ENCODE measurements at places on chromosomes 2 and 18. TPM values are rescaled to one million over a fixed set of nuclear protein-coding genes. Genes with fewer than 3 reads are reported as not detected.

CCDC85A gene
- 0.12 TPM for total RNA-seq

DNA sequence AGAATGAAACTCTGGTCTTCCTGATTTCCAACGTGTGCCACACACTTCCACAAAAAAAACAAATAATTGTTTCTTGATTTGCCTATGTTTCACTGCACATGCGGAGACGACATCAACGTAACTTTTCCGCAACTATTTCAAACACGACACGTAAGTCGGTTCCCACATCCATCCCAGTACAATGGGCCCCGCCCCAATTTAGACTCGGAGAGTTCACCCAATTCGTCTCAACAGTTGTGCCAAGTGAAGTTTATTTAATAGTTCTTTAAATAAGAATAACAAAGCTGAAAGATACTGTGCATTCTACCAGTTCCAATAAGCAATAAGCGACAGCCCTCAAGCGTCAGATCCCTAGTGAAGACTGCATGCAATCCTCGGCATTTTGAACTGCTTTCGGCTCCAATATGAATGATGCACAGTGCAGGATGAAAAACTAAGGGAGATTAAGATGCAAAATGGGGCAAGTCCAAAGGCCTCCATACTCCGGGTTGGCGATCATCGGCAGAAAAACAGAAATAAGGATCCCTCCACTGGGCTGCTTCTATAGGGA is 664 bp downstream of the CCT4 start:
- DNase-seq = peak; percentile 28

DQX1 gene
- total RNA-seq = not detected

- no peak for DNase-seq
Observed at GRCh38 chr2:112725545-112726457, 5.0 kb downstream of the NT5DC4 start.

LCT gene
- total RNA-seq = 0.02 TPM

DNA sequence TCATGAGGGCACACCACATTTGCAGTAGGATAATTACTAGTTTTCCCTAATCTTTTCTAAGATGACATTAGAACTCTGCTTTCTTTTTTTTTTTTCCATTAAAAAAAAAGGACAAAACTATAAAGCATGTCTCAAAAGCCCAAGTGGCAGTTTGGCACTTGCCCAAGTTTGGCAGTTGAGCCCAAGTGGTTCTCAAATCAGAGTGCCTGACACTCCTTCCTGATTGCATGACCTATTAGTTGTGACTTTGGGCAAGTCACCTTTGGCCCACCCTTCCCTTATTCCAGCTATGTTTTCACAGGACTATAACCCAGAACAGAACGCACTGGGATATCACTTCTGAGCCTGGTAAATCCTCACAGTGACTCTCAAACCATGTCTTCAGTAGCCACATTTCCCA is 273.0 kb downstream of the CCDC85A start:
- DNase-seq = no peak

DNA sequence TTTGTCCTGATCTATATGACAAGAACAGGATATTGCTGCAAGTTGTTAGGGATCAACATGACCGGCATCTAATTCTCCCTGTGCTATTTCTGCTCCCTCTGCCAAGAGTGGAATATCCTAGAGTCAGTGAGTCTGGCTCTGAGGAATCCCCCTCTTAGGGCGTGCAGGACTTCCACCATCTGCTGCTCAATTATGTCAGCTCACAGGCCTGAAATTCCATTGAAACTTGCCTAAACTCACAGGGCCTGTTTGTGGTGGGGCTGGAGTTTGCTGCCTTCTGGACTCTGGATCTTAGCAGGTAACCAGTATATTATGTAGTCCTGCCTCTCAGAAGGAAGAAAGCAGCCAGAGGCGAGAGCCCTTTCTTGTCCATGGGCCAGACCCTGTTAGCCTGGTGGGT is 323.0 kb downstream of the TSN start:
- DNase-seq = no peak

DNA sequence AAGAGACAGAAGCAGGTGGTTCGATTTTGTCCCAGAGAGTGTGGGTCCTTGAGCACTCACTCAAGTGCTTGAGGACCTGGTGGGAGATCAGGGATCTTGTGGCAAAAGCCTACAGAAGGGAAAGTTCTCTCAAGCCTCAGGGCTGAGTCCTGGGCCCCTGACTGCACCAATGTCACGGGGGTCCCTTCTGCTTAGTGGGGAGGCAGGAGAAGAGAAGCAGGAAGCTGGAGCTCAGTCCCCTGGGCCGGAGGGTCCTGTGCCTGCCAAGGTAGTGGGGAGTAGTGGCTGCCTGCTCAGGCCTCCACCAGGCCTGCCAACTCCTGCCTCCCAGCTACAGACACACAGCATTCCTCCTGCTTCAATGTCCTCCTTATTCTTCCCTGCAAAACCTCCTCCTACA is 11.7 kb downstream of the CAPN14 start:
- DNase-seq = no peak

- DNase-seq = no peak
Observed at GRCh38 chr2:236888794-236889780, 196.6 kb upstream of the COPS8 start.

CIB4 gene
- not detected for total RNA-seq

DNAJC5G gene
- not detected for total RNA-seq

DNA sequence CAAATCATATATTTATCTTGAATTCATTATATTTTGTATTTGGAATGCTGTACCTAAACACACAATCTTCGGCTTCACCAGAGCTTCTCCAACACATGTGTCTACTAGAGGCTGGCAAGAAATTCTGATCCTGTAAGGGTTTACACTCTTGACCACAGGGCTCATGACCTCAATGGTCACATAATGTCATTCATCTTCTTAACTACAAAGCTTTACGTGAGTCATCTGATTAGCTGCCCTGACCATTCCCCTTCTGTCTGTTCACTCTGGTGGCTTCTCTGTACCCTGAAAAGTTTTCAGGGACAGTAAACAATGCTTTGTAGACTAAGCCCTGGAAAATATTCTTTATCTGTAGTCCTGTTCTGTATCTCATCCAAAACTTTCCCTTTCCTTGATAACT is 423.9 kb downstream of the CMPK2 start:
- DNase-seq = no peak

- no peak for DNase-seq
Observed at GRCh38 chr2:188668017-188668680, 306.0 kb upstream of the COL3A1 start.

L3MBTL4 gene
- total RNA-seq = 1.2 TPM

LYG2 gene
- not detected for total RNA-seq

IL37 gene
- not detected for total RNA-seq

CACNB4 gene
- total RNA-seq = 0.20 TPM

DNA sequence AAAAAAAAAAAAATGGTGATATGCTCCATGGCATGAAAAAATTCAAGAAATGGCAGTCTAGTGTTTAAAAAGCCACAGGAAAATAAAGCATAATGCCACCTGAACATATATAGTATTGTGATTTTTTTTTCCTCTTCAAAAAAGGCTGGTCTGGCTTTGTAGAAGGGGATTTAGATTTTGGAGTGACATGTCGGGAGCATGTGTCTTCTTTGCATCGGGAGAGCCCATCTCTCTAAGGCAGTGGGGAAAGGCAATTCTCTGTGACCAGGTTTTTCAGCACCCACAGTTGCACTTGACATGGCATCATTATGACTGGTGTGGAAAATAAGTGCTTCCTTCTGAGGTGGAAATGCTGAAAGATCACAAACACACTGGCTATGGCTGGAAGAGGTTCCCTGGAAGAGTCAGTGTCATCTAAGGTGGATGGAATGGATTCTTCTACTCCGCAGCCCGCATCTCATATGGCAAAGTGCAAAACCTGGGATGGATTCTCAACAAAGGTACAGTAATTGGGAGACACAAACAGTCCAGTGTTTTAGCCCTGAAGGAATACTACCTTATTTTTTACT is 172.5 kb downstream of the AGAP1 start:
- DNase-seq = peak; percentile 68

DNA sequence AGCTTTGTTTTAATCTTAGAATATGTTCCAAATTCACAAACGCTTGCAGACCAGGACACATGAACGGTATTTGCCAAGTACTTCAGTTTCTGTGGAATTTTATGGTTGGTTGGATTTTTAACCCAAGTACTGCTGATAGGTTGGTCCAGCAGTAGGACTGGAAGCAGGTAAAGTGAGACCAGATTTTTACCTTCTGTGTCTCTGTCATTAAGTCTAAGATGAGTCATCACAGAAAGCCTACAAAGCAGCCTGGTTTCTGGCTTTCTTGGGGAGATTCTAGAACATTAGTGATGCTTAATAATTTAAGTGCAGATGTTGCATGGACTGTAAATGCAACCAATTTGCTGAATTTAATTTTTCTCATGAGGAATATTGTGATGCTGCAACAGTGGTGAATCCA is 100.5 kb downstream of the SCG2 start:
- no peak for DNase-seq

HJURP gene
- 106 TPM for total RNA-seq

DNA sequence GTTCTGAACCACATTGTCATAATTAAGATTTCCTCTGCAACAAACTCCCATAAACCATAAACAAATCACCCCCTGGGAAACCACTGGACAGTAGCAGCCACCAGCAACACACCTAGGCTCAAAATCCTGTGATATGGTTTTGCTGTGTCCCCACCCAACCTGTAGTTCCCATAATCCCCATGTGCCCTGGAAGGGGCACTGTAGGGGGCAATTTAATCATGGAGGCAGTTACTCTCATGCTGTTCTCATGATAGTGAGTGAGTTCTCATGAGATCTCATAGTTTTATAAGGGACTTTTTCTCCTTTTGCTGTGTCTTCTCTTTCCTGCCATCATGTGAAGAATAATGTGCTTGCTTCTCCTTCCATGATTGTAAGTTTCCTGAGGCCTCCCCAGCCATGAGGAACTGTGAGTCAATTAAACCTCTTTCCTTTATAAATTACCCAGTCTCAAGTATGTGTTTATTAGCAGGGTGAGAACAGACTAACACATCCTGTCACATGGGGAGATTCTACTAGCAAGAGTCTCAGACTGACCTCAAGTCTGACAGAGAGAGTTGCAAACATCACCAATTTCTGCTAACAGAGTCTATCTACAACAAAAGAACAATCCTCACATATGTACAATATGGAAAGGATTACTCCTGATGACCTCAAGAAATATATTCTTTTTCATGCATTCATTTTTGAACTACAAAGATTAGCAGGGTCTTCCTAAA is 182.6 kb downstream of the GRB14 start:
- no peak for DNase-seq

SLC16A14 gene
- total RNA-seq = 28.4 TPM

GRCh38 chr18:28468901-28469300 is 292.0 kb upstream of the CDH2 start:
- no peak for DNase-seq

UGT1A6 gene
- total RNA-seq = not detected

- DNase-seq = no peak
Observed at GRCh38 chr18:21241301-21242048, 557 bp upstream of the GREB1L start.

DNA sequence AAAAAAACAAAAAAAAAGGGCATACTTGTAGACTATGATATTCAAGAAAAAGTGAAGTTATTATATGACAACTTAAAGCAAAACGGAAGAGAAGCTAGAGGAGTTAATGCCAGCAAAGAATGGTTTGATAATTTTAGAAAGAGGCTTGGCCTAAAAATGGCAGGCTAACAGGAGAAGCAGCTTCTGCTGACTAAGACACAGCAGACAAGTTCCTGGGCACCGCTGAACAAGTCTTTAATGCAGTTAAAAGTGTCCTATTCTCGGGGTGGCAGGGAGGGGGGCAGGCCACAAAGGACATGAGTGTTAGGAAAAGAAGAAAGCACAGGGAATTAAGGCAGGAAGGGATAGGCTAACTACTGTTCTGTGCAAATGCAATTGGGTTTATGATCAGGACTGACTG is 50.3 kb upstream of the GAREM2 start:
- DNase-seq = no peak

DNA sequence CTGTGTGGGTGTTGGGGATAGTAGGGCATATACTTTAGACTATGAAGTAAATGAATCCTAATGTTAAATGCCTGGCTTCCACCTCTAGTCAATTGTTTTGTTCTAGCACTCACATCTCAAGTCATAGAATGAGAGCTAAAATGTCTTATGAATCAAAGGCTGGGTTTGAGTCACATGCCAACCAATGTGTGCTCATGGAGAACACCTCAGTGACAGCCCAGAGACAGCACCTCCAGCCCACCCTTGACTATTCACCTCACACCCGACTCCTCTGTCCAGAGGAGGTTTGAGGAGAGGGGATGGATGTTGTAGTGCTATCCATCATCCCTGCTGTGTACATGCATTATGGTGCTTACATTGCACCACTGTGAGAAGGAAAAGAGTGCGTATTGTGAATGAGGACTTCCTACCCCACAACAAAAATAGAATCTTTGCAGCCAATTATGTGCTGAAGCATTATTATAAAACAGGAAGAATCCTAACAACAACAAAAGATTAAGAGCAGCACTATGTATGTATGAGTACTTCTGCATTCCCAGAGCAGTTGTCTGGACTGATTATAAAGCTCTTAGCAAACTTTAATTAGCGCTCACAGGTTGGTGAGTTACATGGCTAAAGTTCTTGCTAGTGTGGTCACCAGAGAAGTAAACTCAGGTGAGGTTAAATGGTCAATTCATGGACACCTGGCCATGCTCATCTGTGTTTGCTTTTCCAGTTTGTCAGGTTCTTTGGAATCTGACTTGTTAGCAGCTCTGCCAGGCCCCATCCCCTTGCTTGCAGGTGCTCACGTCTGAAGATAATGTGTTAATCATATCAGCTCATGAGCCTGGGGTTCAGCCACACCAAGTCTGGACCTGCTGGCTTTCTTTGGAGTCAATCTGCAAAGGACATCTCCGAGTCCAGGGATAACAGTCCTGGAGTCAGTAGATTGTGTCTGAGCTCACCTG is 55.3 kb upstream of the NABP1 start:
- DNase-seq = no peak

FAP gene
- total RNA-seq = not detected

USP34 gene
- total RNA-seq = 107 TPM

- DNase-seq = no peak
Observed at GRCh38 chr2:216220976-216221375, 111.8 kb downstream of the XRCC5 start.

Data from NCI-H460 (cell line).